ENCODE measurements at places on chromosomes 1 and 21.

DNA sequence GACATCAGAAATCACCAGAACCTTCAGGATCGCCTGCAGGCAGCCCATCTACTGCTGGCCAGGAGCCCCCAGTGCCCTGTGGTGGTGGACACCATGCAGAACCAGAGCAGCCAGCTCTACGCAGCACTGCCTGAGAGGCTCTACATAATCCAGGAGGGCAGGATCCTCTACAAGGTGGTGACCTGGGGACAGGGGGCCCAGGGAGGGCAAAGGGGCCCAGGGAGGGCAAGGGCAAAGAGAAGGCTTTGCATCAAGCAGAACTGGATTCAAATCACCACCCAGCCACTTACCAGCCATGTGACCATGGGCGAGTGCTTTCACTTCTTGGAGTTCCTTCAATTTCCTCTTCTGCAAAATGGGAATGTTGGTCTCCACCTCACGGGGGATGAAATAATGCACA, 12.1 kb downstream of the DIO1 start:
- DNase-seq = no peak

GRCh38 chr21:45856442-45856841, 125.1 kb upstream of the COL6A1 start:
- DNase-seq = no peak

DNA sequence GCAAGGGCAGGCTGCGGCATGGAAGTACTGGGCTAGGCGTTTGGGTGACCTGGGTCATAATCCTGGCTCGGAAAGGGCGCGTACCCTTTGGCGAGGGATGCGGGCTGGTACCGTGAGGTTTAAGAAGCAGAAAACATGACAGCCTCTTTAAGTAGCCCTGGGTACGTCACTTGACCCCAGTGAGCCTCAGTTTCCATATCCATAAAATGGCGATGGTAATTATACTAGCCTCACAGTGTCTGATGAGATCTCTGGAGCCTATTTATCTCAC, 700 bp downstream of the PIGV start:
- no peak for DNase-seq

GRCh38 chr1:54096227-54096876, 42.9 kb downstream of the TCEANC2 start:
- no peak for DNase-seq

GRCh38 chr1:9079988-9080704, 10.7 kb upstream of the SLC2A5 start:
- DNase-seq = no peak

- DNase-seq = no peak
Observed at GRCh38 chr1:62682531-62682930, 5.7 kb downstream of the DOCK7 start.

DNA sequence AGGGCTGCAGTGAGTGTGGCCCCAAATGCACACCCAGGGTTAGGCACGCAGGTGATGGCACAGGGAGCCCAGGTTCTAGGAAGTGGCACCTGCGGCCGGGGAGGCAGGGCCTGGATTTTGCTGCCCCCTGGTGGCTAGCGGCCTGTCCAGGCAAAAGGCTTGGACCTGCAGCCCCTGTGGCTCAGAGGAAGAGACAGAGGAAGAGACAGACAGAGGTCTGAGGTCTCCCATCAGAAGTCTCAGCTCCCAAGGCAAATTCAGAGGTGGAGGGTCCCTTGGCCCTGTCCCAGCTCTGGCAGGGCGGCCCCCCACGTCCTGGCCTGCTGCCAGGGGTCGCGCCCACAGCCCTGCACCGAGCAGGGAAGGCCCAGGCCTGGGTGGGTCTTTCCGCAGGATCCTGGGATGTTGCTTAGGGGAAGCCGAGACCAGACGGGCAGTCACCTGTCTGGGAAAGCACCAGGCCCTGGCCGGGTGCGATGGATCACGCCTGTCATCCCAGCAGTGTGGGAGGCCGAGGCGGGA, 8.0 kb upstream of the TNFRSF14 start:
- peak; percentile 77 for DNase-seq

All from stimulated activated CD8-positive, alpha-beta memory T cell treated with anti-CD3 and anti-CD28 coated beads, Interleukin-15, amount 100 ng/mL, for 48 hours (primary cell).